ENCODE measurements at places on chromosomes 1 and 21. TPM values are rescaled to one million over a fixed set of nuclear protein-coding genes. Genes with fewer than 3 reads are reported as not detected.

Gene HHIPL2
- 0.27 TPM for total RNA-seq

Gene SNAPIN
- 43.6 TPM for total RNA-seq

Gene EBNA1BP2
- total RNA-seq, result 38.5 TPM

Gene MEX3A
- 37.0 TPM for total RNA-seq

Gene SLAMF8
- total RNA-seq, result 0.60 TPM

Gene TNFRSF9
- total RNA-seq, result not detected

Gene OR2T29
- total RNA-seq, result not detected

Gene RIPPLY3
- total RNA-seq, result 0.60 TPM

Gene FCRL2
- total RNA-seq, result 0.27 TPM

Gene NUAK2
- total RNA-seq, result 7.4 TPM

Gene C1orf87
- total RNA-seq, result not detected

Gene WNT2B
- total RNA-seq, result 50.8 TPM

Gene MPZ
- 19.4 TPM for total RNA-seq

Gene WASF2
- total RNA-seq, result 34.2 TPM

Gene HPDL
- total RNA-seq, result 1.4 TPM

Gene CD1D
- total RNA-seq, result 2.7 TPM

Gene S100A7
- not detected for total RNA-seq

Gene DDAH1
- total RNA-seq, result 47.2 TPM

Gene TAL1
- total RNA-seq, result 4.2 TPM

Gene SSU72
- total RNA-seq, result 58.5 TPM

Gene LRRN2
- total RNA-seq, result 20.6 TPM

Gene THEM5
- not detected for total RNA-seq

Gene NTRK1
- 3.4 TPM for total RNA-seq

Gene AADACL3
- 0.11 TPM for total RNA-seq

Gene TTC39A
- total RNA-seq, result 5.2 TPM

Gene TPTE
- not detected for total RNA-seq

Gene OR2T2
- not detected for total RNA-seq

Gene EFNA4
- 2.9 TPM for total RNA-seq

Gene MTOR
- 64.4 TPM for total RNA-seq

Gene PLD5
- 9.5 TPM for total RNA-seq

Gene ITLN1
- total RNA-seq, result not detected

Gene TNFRSF4
- 0.22 TPM for total RNA-seq

Gene CNR2
- total RNA-seq, result 0.05 TPM

Gene SLC44A5
- 19.1 TPM for total RNA-seq

Gene SYDE2
- 25.1 TPM for total RNA-seq

Gene SELENBP1
- 30.8 TPM for total RNA-seq

Gene NHLH1
- 2.7 TPM for total RNA-seq

Gene MUTYH
- total RNA-seq, result 27.1 TPM

Gene IL10
- not detected for total RNA-seq

Gene NME7
- total RNA-seq, result 70.1 TPM

Gene LRRC7
- total RNA-seq, result 29.1 TPM

Gene DNAH14
- 85.6 TPM for total RNA-seq

Measured in camera-type eye (tissue), 1 donor.